ENCODE measurements at places on chromosomes 4 and X.

- no peak for DNase-seq
These were observed 58.4 kb upstream of the TADA2B start for GRCh38 chr4:6984612-6985425.

GRCh38 chr4:14719053-14719452 is 283.2 kb upstream of the CPEB2 start:
- DNase-seq = peak; percentile 43

- DNase-seq = no peak
These were observed 27.3 kb downstream of the ZNF330 start for GRCh38 chr4:141248029-141248428.

DNA sequence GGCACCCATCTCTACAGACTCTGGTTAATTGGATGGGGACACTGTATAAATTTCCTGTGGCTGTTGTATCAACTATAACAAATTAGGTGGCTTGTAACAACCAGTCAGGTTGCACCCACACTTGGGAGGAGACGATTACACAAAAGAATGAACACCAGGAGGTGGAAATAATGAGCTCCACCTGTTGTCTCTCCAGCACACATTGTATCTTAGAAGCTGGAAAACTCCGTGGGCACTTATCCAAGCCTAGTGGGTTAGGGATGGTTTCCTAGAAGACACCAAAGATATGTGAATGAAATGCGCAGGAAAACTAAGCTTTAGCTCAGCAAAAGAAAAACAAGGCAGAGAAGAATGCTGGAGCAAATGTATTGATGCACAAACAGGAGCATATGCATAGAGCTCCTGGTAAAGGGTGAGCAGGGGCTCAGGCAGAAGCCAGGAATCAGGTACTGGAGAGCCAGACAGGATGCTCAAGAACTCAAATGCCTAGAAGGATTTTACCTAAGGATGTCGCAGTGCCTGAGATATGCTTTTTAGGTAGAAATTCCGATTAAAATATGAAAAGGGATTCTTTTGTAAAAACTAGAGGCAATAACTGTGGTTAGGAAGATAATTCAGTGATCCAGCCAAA is 111.7 kb downstream of the GALNTL6 start:
- no peak for DNase-seq

DNA sequence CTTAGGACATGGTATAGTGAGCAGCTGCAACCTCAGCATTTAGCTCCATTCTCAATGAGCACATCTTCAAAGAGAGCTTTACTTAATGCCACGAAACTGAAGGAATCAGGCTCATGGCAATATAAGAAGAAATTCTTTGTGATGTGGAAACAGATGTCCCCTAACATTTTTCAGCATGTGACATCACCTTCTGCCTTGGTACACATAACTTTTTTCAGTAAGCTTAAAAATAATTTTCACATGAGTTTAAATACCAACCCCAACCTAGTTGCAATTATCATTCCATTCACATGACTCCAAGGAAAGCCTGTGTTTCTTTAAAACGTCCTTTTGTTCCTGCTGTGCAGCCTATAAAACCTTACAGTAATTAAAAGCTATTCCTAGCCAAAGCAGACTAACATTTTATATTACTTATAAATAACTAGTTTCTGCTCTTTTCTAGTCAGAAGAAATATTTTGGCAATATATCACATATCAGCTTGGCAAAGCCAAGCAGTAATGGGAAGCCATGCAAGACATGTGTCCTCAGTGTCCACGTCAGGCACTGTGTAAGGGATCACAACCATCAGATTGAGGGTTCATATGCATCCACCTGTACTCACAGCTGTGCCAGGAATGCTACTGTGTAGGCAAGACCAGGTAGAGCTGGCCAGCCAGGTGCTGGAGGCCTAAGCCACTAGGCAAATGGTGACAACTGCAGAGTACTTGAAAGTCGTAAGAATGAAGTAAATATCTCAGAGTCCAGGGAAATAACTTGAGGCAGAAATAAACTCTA is 466.6 kb downstream of the INPP4B start:
- DNase-seq = no peak

DNA sequence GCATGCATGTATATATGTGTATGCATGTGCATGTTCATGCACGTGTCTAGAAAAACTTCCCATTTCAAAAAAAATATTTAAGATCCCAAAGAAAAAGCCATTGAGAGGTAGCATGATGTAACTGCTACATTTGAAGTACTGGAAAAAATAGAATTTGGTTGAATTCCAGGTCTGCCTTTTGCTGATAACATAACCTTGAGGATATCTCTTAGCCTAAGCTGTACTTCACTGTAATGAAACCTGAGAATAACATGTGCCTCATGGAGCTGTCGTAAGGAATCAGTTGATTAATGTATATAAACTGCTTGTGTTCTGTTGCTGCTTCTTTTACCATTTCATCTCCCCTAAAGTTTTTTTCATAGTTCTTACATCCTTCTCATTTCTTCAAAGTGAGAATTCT is 351.8 kb downstream of the GRIA2 start:
- DNase-seq = no peak

DNA sequence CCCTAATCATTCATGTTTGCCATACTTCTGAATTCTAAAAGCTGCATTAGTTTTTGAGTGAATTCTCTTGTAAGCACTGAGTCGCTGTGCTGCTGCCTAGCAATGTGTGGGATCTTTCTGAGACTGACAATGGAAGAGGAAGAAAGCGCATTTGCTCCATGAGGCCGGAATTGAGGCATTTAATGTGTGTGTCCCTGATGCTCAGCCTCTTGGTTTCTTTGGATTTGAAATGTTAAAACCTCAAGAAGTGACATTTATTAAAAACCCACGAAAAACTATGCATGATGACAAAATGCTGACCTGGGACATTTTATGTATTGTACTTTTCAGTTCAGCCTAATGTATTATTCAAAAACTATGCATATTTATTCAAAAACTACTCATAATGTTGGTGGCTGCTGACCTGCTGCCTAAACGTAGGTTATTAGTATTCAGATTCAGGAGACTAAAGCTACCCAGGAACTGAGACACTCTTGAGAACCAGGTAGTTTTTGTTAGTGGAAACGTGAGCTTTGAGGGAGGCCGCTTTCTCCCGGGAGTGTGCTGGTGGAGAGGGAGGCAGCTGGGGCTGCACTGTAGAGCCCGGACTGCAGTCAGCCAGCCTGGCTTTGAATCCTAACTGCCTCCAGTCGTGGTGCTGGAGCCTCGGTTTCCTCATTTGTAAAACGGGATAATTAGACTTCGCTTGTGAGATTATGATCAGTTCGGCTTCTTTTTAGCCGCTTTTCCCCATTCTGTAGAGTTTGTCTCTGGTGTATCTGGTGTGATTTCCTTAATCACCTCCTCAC is 11.3 kb downstream of the RGS12 start:
- DNase-seq = no peak

DNA sequence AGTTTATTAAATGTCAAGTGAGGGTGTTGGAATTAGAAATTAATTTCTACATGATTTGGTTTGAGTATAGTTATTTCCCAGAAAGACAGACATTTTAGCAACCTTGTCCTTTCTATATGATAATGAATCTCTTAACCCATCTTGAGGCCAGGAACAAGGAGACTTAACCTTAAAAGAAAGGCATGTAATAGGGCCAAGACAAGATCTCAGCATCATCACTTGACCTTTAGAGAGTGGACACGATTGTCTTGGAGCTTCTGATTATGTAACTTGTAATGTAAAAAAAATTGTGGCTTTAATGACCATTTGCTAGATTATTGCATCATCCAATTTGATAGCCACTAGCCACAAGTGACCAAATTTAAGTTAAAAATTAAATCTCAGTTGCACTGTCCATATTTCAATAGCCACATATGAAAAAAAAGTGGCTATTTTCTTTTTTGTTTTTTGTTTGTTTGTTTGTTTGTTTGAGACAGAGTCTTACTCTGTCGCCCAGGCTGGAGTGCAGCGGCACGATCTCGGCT is 13.5 kb upstream of the FOXO4 start:
- DNase-seq = no peak

DNA sequence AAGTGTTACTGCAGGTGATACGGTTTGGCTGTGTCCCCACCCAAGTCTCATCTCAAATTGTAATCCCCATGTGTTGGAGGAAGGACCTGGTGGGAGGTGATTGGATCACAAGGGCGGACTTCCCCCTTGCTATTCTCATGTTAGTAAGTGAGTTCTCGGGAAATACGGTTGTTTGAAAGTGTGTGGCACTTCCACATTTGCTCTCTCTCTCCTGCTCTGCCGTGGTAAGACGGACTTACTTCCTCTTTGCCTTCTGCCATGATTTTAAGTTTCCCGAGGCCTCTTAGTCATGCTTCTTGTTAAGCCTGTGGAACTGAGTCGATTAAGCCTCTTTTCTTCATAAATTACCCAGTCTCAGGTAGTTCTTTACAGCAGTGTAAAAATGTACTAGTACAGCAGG is 65.2 kb upstream of the SLC7A11 start:
- DNase-seq = no peak

GRCh38 chr4:2092669-2093053 is 33.5 kb downstream of the NAT8L start:
- no peak for DNase-seq

- DNase-seq = no peak
These were observed 70.9 kb downstream of the INTS12 start for GRCh38 chr4:105637408-105638176.

GRCh38 chr4:81565142-81565870 is 93.6 kb upstream of the RASGEF1B start:
- no peak for DNase-seq

DNA sequence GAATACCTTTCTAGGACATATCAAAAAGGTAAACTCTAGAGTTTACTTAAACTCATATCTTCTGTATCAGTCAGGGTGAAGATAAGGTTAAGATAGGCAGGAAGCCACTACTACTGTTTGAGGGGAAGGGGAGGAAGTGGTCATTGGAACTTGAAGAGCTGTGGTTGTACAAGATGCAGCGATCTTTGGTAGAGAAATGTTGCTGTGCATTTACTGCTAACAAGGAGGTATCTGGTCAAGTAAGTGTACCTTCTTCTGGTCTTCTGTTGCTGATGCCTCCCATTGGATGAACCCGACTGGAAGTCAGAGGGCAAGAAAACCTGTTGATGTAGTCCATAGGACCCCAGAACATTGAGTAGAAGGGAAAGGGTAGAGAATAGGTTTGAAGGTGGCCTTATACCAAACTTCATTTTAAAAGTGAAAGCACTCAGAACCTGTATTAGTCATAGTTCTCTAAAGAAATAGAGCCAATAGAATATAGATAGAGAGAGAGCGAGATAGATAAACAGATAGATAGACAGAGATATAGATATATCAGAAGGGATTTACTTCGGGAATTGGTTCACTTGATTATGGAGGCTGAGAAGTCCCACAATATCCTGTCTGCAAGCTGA is 47.9 kb upstream of the TSPAN5 start:
- no peak for DNase-seq

GRCh38 chr4:144714166-144714565 is 68.2 kb downstream of the HHIP start:
- DNase-seq = no peak

- no peak for DNase-seq
These were observed 341.6 kb upstream of the HAND2 start for GRCh38 chr4:173871643-173872042.

- no peak for DNase-seq
These were observed 3.9 kb upstream of the PLA2G12A start for GRCh38 chr4:109733728-109734127.

GRCh38 chr4:181877329-181877848 is 365.8 kb upstream of the TENM3 start:
- DNase-seq = peak; percentile 58

- DNase-seq = no peak
These were observed 62.3 kb upstream of the CD99 start for GRCh38 chrX:2628751-2629315.

DNA sequence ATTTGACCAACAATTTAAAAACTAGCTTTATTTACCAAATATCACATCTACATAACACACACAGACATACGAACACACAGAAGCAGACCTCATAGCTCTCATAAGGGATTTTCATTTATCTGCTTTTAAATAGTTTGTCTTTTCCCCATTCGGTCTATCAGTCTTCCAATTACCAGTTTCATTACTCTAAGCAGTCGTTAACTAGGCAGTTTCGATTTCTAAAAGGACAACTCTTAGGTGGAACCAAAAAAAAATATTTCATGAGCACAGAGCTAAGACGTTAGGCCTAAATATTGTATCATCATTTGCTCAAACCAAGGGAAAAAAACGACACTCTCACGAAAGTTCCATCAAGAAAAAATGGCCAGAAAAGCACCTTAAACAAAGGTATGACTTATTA is 228.4 kb downstream of the SPANXN1 start:
- DNase-seq = no peak

DNA sequence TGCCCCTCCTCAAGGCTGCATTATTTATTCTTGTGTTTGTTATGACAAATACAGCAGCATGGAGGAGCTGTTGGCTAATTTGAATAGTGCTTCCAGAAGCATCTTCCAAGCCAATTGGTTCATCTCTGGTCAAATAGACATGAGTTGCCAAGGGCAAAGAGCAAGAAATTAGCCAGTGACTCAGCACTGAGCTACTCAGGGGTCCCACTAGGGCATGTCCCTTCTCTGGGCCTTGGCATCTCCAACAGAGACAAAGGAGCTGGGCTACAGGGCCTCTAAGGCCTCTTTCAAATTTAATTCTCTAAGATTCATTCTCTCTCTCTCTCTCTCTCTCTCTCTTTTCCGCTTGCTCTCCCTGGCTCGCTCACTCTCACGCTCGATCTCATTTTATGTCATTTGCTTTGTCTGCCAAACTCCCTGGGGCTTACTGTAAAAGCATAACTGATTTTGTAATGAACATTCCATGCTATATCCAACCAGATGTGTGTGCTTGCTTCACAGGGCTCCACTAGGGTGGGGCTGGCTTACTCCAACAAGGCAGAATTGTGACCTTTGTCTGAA is 86.7 kb upstream of the MAGEA4 start:
- peak; percentile 60 for DNase-seq

GRCh38 chr4:10034612-10035104 is 13.4 kb upstream of the SLC2A9 start:
- DNase-seq = no peak

DNA sequence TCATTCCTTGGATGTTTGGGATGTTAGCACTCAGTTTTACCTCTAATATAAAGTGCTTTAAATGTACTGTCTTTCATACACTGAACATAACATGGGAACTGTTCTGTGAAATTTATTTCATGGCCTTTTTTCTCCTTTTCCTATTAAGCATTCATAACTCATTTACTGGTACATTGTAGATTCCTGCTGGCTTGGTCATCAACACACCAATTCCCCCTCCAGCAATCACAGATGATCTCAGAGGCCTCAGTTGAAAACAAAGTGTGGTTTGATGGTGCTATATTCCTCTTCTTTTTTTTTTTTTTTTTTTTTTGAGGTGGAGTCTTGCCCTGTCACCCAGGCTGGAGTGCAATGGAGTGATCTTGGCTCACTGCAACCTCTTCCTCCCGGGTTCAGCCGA is 61.9 kb upstream of the FAM47B start:
- peak; percentile 37 for DNase-seq

All from epithelial cell of prostate (primary cell).